ENCODE measurements at places on chromosomes 7 and 10.
A peak's percentile ranks its signal among the peaks of the same experiment; 100 is the strongest.

DNA sequence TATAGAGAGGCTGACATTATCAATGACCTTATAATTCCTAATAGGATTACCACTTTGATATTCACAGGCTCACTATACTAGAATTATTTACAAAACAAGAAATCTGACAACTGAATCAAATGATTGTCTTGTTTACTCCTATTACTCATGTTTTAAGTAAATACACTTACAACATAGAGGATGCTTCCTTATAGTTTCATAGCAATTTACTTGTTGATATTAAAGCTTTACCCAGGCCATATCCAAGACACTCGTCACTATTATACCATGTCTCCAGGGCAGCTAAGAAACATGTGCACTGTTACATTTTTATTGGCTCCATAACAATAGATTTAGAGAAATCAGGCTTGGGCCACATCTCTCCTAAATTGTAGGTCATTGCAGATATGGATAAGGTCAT lies 276.9 kb downstream of the HGF start:
- DNase-seq = no peak

GRCh38 chr10:15897287-15897686 lies 37.0 kb upstream of the MINDY3 start:
- no peak for DNase-seq

DNA sequence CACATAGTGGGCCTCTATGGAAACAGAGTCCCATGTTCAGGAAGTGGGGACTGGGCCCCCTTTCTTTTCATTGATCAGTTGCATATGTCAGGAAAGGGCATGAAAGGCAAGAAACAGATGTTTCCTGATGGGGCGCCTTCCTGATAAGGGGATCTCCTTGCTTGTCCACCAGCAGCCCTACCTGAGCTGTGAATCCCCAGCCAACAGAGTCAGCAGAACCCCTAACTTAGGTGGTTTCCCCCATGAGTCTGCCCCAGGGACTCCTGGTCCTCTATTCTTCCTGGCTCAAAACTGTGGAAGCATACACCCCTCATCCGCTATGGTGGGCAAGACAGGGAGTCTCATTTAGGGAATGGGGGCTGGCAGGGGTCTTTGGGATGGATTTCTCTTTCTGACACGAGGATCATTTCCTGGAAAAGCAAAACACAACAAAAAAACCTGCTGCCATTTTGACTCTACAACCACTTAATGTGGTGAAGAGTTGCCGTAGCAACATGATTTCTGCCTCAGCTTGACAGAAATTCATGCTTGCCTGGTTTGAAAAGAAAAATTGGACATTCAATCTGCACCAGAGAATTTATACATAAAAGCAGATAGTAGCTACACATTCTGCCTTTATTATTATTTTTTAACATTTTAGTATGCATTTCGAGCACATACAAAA lies 119.8 kb downstream of the SPAG6 start:
- no peak for DNase-seq

GRCh38 chr7:31995134-31995533 lies 75.1 kb downstream of the PDE1C start:
- DNase-seq = no peak

- no peak for DNase-seq
These were observed 939.6 kb upstream of the C7orf33 start for GRCh38 chr7:147650991-147651390.

GRCh38 chr7:91264924-91265681 lies 870 bp downstream of the FZD1 start:
- DNase-seq = peak; percentile 56

DNA sequence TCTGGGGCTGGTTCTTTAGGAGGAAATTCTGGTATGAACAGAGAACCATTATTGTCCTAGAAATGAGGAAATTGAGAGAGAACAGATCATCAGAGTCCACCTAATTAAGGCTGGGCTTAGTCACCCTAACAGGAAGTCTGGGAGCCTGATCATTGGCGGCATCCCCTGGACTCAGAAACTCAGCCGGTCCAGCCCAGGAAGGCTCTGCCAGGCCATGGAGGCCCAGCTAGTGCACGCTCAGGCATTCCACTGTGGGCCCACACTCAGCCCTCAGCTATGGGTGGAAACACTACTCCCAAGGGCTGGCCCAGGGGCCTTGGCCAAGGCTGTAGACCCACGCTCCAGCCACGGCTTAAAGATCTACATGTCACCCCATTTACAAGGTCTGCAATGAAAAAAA lies 109.2 kb downstream of the PTPN20 start:
- no peak for DNase-seq

DNA sequence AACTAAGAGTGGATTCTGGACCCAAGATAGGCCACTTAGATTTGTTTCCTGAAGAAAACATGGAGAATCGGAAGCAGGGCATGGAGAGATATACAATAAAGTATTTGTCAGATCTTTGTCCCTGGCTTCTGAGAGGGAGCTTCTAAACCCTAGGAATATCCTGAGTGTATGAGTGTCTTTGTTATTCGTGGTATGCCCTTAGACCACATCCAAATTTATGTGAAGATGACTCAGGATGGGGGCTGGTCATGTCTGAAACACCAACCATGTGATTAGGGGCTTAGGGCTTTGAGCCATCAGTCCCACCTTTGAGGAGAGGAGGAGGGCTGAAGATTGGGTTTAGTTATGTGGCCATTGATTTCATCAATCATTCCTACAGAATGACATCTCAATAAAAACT lies 69.7 kb upstream of the PLPP4 start:
- DNase-seq = no peak

- DNase-seq = no peak
These were observed 469.9 kb downstream of the DNAJB6 start for GRCh38 chr7:157806711-157807110.

- DNase-seq = no peak
These were observed 31.3 kb upstream of the STOX1 start for GRCh38 chr10:68795886-68796532.

DNA sequence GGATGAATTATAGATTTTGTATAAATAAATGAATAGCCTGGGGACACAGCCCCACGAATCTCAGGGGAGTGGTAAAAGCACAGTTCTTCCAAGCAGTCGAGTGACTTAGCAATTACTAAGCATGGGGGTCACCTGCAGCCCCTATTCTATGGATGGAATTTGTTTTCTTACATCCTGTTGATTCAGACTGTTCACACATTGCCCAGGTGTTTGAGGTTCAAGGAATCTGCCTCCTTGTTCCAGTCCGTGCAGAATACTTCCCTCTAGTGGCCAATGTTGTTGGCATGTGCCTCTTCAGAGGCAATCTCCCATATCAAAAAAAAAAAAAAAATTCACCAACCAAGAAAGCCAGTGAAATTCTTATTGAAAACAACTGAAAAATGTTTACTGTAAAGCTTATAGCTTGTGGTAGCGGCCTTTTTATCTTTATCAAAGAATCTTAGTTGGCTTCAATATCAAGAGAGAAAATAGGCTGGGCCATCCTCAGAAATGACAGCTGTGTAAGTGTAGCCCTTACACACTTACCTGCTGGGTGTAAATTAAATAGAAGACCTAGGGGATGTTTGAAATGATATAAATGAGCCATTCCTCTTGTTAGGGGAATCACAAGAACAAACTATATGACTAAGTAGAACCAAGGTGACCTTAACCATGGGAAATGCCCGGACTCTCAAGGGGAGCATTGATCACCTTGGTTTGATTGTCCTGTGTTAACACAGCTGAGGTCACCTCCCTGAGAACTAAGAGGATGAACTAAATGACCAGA lies 7.8 kb downstream of the LIPM start:
- DNase-seq = peak; percentile 82

DNA sequence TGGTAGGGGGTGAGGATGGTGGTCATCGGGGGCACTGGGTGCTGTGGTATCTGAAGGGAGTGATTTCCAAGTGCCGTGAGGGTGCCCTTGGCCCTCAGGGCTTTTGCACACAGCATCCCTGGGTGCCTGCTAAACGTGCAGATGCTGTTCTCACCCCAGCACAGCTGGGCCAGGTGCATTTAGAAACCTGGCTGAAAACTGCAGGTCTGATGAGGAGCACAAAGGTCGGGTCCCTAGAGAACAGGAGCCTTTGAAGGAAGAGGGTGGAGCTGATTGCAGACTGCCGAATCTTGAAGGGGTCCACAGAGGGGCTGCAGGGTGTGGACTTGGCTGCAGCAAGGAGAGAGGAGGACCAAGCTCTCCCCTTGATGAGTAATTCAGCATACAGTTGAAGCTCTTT lies 32.0 kb downstream of the ZMIZ1 start:
- no peak for DNase-seq

- peak; percentile 75 for DNase-seq
These were observed 23.9 kb downstream of the NRF1 start for GRCh38 chr7:129635300-129636029.

GRCh38 chr10:119132521-119133345 lies 28.8 kb downstream of the DENND10 start:
- no peak for DNase-seq

GRCh38 chr7:7843240-7843639 lies 124.8 kb upstream of the RPA3 start:
- no peak for DNase-seq

DNA sequence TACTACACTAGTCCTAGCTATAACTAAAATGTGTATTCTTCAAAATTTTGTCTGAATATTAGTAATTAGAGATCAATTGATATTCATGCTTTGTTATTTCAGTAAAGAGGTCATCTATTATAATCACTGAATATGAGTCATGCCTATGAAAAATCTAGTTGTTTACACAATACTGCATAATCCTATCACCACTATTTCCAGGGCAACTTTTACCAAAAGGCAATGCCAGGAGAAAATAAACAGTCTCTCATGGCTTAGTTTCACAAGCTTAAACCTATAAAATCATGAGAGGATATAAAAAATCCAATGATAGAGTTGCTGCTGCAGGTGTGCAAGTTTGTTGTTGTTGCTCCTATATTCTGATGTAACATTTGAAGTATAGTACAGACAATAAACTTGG lies 149.9 kb upstream of the COL1A2 start:
- DNase-seq = no peak

- no peak for DNase-seq
These were observed 101.8 kb upstream of the FERD3L start for GRCh38 chr7:19247017-19247416.

- DNase-seq = no peak
These were observed 4.3 kb downstream of the GSTO2 start for GRCh38 chr10:104273286-104273685.

- no peak for DNase-seq
These were observed 1.6 kb downstream of the BEND7 start for GRCh38 chr10:13526948-13527863.

DNA sequence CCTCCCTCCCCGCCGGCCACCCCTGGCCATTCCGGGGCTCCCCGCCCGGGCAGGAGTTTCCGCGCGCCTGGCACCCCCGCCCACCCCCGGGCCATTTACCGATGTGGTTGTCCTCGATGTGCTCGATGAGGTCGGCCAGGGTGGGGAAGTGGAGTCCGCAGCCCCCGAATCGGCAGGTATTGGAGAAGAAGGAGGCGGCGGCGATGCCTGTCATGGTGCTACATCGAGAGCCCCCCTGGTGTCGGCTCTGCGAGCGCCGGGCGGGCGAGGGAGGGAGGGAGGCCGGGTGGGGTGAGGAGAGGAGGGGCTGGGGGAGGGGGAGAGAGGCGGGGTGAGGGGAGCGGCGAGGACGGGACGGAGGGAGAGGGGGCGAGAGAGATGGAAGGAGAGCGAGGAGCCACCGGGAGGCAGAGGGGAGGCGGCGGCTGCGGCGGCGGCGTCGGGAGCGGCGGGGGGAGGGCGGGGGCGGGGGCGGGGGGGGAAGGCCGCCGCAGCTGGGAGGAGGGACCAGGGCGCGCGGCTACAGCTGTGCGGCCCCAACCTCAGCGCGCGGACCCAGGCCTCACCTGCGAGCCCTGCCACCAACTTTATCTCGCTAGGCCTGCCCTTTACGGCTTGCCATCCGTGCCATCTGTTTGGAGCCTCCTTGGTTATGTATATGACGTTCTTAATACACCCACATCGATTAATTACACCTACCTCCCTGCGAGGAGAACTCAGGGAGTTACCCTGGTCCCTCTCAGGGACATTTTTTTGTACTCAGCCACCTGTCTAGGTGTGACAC lies at the start of gene JAZF1:
Gene JAZF1, minus strand, starts transcription at position 432 of the 784 bp plus-strand sequence.
- peak; percentile 36 for DNase-seq

Data from NCI-H526 (cell line).